ENCODE measurements at places on chromosomes 5 and 9.

GRCh38 chr5:112202694-112203093 lies 216.4 kb downstream of the EPB41L4A start:
- DNase-seq, result no peak

GRCh38 chr9:95333426-95333825 lies 15.9 kb upstream of the FANCC start:
- DNase-seq, result no peak

DNA sequence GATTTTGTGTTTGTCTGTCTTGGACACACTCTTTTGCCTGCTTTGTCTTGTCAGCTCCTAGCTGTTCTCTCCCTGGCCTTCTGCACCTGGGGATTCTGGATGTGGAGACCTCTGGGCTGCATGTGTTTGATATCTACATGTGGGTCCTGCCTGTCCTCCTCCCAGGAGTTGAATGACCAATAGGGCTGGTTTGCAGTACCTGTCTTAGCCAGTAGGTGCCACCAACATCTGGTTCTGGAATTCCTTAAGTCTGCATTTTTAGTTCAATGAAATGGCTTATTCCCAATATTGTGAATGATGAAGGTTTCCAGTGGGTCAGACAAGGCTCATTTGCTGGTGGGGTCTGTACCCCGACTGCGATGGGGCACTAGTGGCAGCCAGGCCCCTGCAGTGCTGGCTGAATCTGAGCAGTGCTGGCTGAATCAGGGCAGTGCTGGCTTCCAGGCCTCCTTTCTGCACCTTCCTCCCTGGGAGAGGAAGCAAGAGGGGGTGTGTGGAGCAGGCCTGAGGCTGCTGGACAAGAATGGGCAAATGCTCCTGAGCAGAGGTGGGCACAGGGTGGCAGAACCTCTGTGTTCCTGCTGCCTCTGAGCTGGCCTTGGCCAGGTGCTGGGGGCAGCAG lies 73.3 kb downstream of the RXRA start:
- no peak for DNase-seq

DNA sequence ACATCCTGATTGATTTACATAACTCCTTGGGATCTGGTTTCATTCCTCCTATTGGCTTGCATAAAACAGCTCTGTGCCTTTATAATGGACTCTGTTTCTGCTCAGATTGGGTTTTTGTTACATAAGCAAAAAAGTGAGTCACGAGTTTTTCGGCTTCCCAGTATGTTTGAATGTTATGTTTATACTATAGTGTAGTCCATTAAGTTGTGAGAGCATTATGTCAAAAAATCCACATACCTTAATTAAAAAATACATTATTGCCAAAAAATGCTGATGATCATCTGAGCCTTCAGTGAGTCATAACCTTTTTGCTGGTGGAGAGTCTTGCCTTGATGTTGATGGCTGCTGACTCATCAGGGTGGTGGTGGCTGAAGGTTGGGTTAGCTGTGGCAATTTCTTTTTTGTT lies 144.6 kb downstream of the CCDC171 start:
- DNase-seq, result no peak

DNA sequence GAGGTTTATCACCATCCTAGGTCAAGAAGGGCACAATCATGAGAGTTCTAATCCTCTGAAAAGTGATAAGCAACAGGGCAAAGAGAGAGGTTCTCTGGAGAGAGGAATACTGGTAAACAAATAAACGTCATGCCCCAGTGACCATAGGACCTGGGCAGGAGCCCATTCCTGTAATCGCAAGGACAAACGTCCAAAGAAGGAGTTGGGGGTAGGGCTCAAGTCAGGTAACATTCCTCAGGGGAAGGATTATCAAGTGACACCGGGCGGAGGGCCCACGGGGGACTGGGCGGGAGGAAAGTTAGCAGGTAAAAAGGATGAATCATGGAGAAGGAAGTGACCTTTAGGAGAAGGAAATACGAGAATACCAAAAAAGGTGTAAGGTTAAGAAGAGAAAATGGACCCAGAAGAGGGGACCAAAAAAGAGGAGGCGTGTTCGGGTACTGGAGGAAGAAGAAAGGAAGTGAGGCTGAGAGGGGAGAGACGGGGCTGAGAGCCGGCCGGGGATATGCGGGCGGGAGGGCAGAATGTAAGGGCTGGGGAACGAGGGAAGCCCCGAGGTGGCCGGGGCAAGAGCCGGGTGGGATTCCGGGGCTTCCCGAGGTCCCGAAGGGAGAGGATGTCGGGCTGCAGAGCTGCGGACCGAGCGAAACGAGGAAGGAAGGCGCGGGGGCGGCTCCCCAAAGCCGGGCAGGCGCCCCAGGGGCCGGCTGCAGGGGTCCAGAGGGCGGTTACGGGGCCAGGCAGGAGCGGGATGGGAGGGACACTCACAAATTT lies 583 bp downstream of the DIAPH1 start:
- no peak for DNase-seq

DNA sequence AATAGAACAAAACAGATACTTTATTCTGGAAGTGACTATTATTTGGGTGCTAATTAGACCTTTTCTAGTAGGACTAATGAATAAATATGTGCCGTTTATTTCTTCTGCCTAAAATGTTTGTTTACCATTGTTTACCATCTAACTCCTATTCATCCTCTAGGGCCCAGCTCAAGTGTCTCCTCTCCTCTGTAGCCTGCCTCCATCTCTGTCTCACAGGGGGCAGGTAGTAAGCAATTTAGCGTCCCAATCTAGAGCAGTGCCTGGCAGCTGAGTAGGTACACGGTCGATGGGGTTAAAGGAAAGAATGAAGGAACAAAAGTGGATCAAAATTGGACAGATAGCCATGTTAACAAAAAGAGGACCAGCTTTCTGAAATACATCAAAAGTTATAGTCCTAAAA lies 230.9 kb downstream of the SLF1 start:
- no peak for DNase-seq

DNA sequence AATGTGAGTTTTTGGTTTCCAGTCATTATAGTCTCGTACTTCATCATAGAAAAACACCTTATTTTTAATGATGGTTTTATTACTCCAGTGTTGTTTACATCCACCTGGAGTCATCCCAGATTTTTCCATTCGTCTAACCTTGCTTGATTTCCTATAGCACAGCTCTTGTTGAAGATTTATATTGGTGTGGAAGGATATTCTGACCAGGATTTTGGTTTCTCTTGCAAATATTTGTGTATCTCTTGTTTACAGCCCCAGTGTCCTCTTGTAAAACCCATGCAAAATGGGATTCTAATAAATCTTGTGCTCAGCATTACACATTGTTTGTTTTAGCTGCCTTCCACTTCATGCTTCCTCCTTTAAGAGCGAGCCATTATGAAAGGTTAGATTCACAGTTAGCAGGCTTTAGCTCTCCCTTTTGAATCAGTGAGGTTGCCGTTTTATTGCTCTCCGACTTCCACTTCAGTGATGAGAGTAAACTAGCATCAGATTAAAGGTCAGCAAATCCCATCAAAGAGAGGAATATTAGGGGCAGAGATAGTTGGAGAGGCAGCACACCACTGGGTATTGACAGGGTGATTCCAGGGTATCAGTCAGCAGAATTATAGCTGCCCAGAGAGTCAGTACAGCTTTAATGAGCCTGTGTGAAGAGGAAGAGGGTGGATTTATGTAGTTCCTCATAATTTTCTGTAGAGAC lies 157.1 kb downstream of the PBX3 start:
- DNase-seq, result no peak

DNA sequence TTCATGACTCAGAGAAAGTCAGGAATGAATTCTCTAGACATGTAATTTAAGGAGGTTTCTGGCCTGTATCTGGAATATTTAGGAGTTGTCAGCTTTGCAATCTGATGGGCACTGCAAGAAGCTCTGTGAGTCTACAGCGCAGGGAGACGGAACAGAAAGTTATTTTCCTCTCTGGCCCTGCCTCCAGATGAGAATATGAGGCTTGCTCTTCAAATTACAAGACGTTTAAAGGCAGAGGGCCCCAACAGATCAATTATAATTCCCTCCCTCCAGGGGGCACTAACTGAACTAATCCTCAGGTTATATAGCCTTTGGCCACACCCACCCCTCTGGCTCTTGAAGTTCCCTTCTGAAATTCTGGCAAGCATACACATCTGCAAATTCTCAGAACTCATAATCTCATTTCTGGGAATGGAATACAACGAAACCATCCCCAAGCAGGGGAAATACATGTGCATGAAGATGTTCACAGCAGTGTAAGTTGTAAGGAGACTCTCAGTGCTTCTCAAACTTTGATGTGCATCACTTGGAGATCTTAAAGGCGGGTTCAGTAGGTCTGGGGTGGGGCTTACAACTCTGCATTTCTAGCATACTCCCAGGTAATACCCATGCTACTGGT lies 307.6 kb downstream of the CWC27 start:
- DNase-seq, result no peak

DNA sequence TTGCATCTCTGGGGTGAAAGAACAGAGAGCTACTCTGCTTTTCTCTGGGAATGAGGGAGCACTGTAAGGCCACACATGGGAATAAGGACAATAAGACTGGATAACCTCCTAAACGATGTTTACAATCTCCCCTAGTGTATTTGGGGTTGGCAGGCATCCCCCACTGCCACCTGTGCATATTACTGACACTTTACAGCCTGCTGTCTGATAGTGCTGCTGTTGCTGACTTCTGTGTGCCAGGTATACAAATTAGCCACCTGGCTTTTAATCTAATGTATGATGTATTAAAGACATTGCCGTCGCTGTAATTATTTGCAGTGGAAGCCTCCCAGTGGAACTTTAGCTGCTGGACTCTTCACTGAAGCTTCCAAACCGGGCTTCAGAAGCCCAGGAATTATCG lies 4.4 kb upstream of the SHISAL2B start:
- DNase-seq, result no peak

DNA sequence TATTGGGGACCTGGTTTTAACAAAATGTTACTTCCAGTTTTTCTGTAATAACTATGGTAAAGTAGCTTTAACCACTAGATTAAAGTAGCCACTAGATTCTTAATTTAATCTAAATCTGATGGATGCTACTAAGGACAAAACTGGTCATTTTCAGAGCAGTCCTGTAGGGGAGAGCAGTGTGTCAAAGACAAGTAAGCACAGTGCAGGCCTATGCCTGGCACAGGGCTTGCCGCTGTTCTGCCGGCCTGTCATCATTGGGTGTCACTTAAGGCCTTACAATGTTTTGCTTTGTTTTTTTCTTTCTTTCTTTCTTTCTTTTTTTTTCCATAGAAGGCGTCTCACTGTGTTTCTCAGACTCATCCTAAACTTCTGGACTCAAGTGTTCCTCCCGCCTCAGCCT lies 53.0 kb upstream of the NXNL2 start:
- no peak for DNase-seq

- DNase-seq, result no peak
These were observed 17.5 kb downstream of the ANKRD33B start for GRCh38 chr5:10581424-10581748.

GRCh38 chr5:37075399-37075950 lies 173.7 kb downstream of the CPLANE1 start:
- no peak for DNase-seq

DNA sequence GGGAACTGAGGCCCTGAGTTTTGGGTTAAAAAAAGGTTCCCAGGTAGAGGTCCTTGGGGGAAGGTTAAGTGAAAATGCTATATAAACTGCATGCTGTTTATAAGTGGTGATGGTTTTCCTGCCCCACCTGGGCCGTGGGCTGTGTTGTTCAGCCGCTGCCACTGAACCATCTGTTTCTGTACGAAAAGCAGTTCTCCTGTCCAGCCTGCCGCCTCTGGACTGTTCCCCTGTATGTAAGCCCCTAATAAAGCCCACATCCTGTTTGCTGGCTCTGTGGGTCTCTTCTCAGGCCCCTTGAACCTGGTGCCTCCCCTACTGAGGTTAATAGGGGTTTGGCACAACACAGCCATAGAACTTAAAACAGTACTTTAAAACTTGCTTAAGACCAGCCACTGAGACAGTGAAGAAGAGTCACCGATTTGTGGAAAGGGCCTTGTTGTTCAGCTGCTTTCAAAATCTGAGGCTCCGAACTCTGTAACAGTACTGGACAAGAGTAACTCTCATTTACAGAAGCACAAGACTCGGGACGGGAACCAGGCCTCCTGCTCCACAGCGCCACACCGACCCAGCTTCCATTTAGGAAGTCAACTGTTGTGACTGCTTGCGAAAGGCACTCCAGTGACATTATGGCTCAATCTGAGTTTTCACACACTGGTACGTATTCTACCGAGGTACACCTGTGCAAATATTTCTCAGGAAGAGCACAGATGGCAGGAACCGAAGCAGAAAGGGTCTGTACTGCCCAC lies 192.5 kb downstream of the CDK5RAP2 start:
- no peak for DNase-seq

GRCh38 chr5:26024774-26025173 lies 1013.6 kb downstream of the CDH9 start:
- no peak for DNase-seq

- DNase-seq, result no peak
These were observed 60.3 kb upstream of the TRIM32 start for GRCh38 chr9:116626762-116627161.

- DNase-seq, result no peak
These were observed 1.3 kb downstream of the MED10 start for GRCh38 chr5:6376974-6377520.

- DNase-seq, result no peak
These were observed 286.9 kb downstream of the ARHGEF28 start for GRCh38 chr5:73912821-73913271.

GRCh38 chr5:143740956-143741355 lies 71.0 kb upstream of the HMHB1 start:
- no peak for DNase-seq

- no peak for DNase-seq
These were observed 127.1 kb downstream of the GLIS3 start for GRCh38 chr9:4172731-4173130.

DNA sequence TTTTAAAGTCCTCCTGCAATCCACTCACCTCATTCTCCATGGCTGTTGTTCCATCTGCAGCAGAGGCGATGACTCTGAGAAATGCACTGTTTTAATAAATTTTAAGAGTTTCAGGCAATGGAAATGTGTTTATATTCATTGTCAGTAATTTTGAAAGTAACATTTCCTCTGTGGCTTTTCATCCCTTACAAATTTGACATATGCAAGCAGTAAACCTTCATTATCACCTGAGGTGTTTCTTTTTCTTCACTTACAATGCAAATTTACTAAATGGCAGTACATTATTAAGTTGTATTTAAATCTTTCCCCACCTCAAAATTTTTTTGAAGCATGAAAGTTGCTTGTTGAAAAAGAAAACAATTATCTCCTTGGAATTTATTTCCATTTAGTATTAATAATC lies 136.9 kb downstream of the DIRAS2 start:
- DNase-seq, result no peak

DNA sequence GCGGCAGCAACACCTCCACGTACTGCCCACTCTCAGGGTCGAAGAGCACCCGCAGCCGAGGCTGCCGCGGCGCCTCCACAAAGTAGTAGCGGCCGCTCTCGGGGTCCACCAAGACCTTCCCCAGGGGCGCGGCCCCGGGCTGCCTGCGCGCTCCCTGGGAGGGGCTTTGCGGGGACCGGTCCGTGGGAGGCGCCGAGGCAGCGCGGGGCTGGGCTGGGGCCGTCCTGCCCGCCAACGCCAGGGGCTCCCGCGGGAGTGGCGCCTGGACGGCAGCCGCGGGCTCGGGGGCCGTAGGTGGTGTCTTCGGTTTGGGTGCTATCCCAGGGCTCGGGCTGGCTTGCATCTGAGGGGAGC lies 2.6 kb upstream of the MZB1 start:
- DNase-seq, result no peak

- DNase-seq, result no peak
These were observed 816.8 kb downstream of the MTRR start for GRCh38 chr5:8685704-8686103.

Measured in GM19239 (cell line).